ENCODE measurements at places on chromosomes 7 and 10.

DNA sequence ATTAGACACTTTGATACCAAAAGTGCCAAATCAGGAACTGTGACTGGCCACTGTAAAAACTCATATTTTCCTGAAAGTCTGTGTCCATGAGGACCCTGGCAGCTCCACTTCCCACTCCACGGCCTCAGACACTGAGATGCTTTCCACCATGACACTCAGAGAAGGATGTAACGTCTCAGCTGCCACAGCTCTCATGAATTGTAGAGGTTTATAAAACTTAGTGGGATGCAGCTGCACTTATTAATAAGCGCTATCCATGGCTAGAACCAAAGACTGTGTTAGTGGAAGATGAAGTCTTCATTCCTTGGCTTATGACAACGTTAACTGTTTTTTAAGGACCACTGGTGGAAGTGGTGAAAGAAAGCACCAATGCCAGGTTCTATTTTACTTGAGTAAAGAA, 121.0 kb downstream of the ITIH5 start:
- DNase-seq, result no peak

- DNase-seq, result no peak
These were observed 32.2 kb upstream of the TRIL start for GRCh38 chr7:28990200-28990960.

- no peak for DNase-seq
These were observed 223.3 kb downstream of the IMMP2L start for GRCh38 chr7:111339006-111339405.

- no peak for DNase-seq
These were observed 22.4 kb downstream of the PDE1C start for GRCh38 chr7:32047801-32048200.

DNA sequence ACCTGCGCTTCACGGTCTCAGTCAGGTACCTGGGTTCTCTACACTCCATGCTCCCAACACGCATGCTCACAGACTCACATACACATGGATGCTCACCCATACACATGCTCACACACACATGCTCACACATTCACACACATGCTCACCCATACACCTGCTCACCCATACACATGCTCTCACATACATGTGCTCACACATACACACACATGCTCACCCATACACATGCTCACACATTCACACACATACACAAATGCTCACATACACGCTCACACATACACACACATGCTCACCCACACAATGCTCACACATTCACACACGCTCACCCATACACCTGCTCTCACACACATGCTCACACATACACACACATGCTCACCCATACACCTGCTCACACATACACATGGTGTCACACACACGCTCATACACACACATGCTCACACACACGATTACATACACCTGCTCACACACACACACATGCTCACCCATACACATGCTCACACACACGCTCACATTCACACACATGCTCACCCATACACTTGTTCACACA, 119.9 kb downstream of the PAXIP1 start:
- no peak for DNase-seq

DNA sequence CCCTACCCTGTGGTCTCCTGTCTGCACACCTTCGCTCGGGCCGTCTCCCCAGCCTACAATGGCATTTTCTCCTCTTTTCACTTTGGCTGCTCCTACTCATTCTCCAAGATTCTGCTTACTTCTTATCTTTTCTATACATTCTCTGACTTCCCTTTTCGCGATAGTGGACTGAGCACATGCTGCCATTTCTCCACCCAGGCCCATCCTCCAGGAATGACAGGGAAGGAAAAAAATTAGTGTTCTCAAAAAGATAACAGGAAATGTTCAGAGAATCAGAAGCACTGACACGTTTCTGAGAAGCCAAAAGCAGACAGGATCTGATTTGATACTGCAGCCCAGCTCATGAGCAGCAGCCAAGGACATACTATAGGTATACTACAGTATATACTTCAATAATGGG, 6.4 kb upstream of the ANXA11 start:
- no peak for DNase-seq

GRCh38 chr10:124599588-124600050, 138.0 kb downstream of the LHPP start:
- DNase-seq, result no peak

GRCh38 chr7:104185346-104185745, 22.5 kb downstream of the ORC5 start:
- no peak for DNase-seq

DNA sequence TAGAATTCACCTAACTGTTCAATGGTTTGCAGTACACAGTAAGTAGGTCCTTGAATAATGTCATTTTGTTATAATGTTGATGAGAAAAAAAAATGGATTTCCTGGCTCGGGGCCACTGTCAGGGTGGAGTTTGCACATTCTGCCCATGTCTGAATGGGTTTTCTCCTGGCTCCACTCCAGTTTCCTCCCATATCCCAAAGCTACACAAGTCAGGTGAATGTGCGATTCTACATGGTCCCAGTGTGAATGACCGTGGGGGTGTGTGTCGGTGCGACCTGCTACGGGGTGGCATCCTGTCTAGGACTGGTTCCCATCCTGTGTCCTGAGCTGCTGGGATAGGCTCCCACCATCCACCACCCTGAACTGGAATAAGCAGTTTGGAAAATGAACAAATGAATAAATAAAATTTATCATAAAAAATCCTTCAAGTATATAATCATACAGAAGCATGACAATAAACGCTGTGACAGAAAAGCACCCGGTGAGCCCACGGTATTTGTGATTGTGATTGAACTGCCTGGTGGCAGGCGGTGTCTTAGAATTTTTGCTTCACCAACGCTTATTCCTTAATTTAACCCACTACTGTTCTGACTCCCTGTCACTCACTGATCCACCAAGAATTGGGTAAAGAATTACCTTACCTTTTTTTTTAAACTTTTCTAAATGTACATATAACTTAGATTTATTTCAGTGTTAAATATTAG, 114.1 kb downstream of the ICA1 start:
- DNase-seq, result no peak

Measured in pons (tissue), 1 donor.